Head of caudate nucleus (tissue), 42 donors: ENCODE measurements at places on chromosomes 5 and 9.

DNA sequence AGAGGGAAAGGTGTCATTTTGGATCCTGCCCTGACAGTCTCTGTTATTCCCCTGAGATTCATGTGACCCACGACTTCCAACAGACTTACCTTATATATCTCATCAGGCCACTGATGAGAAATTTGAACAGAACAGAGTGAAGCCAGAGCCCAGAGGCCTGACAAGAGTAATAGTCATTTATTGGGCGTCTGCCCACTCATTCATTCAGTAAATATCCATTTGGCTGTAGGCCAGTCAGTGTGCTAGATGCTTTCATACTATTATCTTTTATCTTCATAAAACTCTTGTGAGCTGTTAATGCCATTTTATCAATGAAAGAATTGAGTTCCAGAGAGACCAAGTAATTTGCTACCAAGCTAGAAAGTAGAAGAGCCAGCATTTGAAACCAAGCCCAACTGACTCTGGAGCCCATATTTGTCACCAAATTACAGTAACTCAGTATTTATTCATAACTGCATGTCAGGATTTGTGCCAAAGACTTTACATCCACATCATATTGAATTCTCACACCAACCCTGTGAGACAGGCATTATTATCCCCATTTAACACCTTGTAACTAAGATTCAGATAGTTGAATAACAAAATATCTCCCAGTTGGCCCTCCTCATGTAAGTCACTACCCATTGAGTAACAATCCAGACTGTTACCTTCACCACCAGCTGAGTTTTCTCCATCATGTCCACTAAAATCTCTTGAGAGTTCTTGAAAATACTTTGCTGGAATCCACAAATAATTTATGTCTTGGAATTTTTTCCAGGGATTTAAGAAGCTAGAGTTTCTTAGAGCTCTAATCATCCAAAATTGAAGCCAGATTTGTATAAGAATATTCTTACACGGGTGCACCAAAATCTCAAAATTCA, 2.5 kb downstream of the PTPDC1 start:
- no peak for DNase-seq

GRCh38 chr5:40270274-40270845, 409.4 kb upstream of the PTGER4 start:
- DNase-seq, result no peak

DNA sequence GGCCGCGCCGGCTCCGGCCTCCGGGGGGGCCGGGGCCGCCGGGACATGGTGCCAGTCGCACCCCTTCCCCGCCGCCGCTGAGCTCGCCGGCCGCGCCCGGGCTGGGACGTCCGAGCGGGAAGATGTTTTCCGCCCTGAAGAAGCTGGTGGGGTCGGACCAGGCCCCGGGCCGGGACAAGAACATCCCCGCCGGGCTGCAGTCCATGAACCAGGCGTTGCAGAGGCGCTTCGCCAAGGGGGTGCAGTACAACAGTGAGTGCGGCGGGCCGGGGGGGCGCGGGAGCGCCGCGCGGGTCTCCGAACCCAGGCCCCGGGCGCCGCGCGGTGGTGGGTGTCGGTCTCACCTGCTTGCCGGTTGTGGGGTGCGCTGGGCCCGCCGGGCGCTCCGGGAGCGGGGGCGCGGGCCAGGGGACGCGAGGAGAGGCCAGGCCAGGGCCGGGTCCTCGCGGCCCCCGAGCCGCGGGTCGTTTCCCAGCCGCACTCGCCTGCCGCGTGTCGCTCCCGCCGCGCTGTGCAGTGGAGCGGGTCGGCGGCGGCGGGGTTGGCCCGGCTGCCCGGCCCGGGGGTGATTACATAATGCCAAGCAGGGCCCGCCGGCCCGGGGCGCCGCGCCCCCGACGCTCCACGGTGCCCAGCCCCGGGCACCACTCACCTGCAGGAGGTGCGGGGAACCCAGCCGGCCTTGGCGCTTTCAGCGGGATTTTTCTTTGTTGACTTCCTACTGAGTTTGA, 492 bp downstream of the RABL6 start:
- DNase-seq, result peak; percentile 61

GRCh38 chr5:109496112-109496511, 86.3 kb upstream of the PJA2 start:
- peak; percentile 46 for DNase-seq
